ENCODE measurements at places on chromosomes 6 and 20.
A peak's percentile ranks its signal among the peaks of the same experiment; 100 is the strongest.

- no peak for DNase-seq
These were observed 1.4 kb upstream of the SLC13A3 start for GRCh38 chr20:46652699-46653098.

GRCh38 chr6:75528423-75528822 is 34.8 kb upstream of the FILIP1 start:
- no peak for DNase-seq

DNA sequence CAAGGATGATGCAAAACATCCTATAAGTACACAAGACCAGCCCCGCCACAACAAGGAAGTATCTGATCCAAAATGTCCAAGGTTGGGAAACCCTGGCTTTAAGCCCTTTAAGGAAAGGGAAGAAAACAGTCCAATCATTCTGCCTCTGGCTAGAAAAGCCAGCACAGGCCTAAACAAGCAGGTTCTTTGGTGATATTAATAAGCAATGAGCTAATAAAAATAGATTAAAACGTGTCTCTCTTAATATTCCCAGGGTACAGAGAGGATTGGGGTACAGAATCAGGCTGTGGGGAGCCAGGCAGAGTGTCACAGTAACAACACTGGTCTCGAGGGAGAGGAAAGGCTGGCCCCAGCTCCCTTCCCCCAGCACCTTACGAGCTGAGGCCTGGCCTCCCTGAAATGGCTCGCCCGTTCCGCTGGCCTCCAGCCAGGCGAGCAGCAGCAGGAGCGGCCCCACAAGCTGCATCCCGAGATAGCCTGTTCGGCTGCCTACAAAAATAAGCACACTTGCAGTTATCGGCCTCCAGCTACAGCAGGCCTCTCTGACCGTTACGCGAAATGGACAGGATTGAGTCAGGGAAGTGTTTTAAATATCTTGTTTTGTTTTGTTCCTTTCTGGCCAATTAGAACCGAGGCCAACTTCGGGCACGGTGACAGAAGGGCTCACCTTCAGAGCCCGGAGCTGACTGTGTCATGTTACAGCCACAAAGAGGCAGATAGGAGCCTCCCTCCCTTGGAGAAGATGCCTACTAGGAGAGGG is 4.0 kb upstream of the ZMYND8 start:
- DNase-seq: peak; percentile 79

- DNase-seq: no peak
These were observed 557.3 kb downstream of the CD109 start for GRCh38 chr6:74253261-74253660.

DNA sequence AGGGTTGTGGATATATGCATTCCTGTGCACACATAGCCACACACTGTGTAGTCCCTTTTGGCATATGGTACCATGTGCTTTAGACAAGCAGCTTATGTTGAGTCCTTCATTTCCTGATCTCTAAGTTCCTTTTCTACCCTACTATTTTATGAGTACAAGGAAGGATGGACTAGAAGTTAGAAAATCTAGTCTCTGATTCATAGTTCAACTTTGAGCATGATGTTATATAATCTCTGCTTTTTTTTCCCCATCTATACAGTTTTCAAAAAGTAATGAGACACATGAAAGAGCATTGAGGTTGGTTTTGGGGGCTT is 123.6 kb downstream of the PLEKHG1 start:
- DNase-seq: no peak

- no peak for DNase-seq
These were observed 3.6 kb upstream of the BTN2A2 start for GRCh38 chr6:26379292-26379691.

DNA sequence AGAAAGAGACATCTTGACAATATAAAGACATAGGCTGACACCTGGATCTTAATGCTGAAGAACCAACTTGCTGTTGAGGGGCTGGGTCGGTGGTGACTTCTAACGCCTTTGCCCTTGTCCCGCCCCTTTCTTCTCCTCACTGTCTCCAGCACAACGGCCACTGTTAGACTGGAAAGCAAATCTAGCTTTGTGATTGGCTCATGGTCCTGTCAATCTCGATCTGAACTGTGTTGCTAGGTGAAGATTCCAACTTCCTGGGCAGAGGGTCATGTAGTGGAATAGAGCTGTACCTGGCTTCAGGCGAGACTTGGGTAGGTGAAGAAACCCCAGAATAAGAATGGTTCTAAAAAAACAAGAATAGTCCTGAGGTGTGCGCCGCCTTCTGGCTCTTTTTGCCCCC is at the start of gene PGK2:
PGK2 (minus strand) TSS at position 110 of the 400 bp plus-strand sequence; CDS start at position 12, 98 bp downstream.
- no peak for DNase-seq

- DNase-seq: no peak
These were observed 8.4 kb downstream of the RAB5IF start for GRCh38 chr20:36613974-36614373.

DNA sequence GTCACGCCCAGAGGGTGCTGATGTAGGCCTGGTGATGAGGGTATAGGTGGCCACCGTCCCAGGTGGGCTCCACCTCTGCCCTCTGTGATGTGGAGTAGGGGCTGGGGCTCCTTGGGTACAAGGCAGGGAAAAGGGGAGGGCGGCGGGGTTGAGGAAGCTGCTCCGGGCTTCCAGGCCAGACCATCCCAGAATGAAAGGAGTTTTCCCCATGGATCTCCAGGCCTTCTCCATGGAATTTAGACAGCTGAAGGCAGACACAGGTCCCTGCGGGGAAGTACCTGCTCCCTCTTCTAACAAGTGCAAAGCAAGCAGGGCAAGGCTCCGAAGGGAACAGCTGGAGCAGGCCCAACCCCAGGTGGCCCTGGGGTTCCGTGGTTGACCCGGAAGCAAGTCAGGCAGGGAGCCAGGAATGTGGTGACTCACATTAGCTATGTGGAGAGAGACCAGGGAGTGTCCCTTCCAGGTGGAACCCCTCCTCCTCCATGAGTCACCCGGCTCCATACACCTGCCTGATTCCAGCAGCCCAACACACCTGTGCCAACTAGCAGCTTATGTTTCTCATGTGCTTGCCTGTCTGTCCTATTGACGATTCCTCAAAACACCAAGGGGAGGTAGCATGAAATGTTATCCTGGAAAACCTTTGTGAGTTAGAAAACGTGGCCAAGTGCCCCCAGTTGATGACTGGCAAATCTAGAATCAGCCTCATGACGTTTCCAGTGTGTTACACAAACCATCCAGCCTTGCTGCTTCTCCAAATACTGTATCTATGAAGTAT is 59.7 kb upstream of the SNX9 start:
- peak; percentile 35 for DNase-seq

DNA sequence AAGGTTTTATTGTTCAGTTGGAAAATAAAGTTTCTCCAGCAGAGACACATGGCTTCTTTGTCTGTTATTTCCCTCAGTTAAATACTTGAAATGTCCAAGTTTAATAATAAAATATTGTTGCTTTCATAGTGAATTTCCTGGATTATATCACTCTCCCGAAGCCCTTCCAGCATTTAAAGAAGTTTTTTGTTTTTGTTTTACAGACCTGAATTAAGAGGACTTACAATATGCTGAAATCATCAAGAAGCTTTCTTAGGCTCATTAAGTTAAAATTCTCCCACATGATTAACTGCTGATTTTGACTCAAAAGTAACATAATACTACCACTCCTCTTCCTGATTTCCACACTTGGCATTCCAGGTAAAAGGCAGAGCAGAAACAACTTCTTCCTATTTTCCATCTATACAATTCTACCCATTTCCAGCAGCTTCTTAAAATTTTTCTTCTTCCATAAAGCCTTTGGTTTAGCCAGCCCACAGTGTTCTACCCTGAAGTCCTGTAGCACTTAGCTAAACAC is 35.8 kb downstream of the PDSS2 start:
- DNase-seq: no peak

DNA sequence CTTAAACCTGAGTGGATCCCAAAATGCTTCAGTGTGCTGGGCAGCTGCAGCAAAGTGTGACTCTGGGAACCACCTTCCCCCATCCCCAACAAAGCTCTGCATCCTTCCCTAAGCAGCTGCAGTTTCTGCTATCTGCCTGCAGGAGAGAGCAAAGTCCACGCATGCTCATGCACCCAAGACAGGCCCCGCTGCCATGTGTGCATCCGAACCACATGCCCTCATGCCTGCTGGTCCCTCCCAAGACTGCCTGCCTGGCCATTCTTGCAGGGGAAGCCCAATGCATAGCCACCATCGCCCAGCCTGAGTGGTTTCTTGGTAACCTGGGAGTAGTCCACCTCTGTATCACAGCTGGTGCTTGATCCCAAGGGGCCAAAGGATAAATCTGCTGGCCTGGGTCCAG is 94.3 kb upstream of the OLIG3 start:
- no peak for DNase-seq

- no peak for DNase-seq
These were observed 45.2 kb downstream of the HDGFL1 start for GRCh38 chr6:22614547-22614946.

DNA sequence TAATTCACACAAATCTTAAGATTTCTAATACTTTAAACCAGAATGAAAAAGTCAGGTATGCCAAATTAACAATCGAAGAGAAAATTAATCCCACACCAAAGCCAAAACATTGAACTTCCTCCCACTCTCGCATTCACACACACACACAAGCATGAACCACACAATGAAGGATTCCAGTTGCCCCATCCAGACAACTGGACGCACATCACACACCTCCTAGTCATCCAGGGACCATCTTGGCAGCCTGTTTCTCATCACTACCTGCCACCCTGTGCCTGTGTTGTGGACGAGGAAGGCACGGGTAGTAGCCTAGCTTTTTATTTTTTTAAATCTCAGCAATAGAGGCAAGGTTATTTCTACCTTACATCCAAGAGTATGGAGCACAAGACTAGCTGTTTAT is 15.2 kb downstream of the B4GALT5 start:
- DNase-seq: no peak

DNA sequence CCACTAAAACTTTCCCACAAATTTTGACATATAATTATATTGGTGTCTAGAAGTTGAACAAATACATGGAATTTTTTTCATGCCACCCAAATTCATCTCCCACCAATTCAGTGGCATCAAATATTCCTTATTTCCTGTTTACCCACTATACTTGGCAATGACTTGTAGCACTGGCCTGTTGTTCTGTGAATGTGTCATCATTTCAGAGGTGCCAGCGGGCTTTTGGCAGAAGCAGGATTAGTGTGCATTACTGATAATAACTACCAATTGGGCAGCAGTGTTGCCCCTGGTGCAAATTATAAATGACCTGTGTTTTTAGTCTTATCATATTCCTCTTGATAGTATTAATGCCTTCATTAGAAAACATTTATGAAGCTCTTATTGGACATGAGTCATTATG is 121.3 kb downstream of the TFAP2B start:
- DNase-seq: no peak

DNA sequence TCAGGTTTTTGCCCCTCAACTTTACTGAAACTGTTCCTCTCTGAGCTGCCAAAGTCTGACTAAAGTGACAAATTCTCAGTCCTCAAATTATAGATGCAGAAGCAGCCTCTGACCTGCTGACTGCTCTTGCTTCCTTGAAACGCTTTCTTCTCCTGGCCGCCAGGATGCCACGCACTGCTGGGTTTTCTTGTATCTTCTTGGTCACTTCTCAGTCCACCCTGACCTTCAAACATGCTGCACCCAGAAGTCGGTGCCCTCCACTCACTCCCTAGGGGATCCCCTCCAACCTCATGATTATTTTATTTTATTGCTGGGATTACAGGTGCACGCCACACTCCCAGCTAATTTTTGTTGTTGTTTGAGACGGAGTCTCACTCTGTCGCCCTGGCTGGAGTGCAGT is 24.7 kb downstream of the SYNJ2 start:
- no peak for DNase-seq

DNA sequence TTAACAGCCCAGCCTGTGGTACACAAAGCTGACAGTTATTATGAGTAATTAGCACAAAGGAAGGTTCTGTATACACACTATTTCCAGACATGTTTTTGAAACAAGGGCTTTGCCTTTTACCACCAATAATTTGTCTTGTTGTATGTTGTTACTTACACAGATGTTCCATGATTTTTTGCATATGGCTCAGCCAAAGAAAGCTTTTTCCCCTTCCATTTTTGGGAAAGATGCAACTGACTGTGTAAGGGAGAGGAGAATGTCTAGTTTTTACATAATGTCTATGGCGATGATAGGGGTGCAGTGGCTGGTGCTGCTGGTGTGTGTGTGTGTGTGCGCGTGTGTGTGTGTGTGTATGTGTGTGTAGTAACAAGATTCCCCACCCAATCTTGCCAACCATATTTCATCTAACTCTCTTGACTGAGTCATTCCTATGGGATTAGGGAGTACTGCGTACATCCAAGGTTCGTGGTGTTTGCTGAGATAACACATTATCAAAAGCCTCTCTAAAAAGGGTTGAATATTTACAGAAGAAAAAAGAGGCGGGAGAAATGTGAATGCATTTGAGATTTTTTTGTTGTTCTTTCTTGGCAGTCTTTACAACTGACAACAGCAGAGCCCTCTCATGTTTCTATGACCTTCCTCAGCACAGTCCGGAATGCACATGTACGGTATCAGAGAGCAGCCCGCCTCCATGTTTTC is 192.2 kb downstream of the GMPR start:
- DNase-seq: no peak

DNA sequence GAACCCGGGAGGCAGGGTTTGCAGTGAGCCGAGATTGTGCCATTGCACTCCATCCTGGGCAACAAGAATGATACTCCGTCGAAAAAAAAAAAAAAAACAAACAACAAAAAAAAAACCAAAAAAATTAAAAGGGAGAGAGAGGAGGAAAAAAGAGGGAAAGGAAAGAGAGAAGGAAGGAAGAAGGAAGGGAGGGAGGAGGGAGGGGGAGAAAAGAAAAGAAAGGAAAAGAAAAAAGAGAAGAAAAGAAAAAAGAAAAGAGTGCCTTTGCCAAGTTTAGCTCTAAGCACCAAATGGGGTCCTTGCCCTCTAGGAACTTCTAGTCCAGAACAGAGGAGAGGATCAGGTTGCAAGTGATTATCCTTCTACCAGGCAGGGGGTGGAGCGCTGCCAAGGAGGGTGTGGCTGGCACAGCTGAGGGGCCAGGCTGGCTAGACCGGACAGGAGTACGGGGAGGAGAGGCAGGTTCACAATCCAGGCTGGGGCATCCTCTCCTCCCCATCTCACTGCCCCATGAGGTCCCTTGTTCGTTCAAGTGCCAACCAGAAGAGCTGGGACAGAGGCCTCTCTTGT is 19.1 kb downstream of the GNAS start:
- no peak for DNase-seq

DNA sequence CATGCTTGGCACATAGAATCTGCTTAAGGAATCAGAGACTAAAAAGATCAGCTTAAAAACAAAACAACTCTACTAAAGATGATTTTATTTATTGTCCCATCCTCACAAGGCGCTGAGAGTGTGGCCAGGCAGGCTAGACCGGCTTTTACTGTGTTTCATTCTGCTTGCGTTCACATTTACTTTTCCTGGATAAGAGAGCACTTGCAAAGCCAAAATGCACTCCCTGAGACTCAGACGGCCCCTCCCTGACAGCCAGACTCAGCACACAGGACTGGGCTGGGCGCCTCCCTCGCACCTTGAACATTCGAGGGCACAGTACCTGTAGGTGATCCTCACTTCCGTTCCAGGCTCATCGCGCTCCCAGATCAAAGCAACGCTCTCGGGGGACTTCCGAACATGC is 10.2 kb downstream of the ACSS1 start:
- DNase-seq: no peak
